Skeletal muscle tissue (tissue), 5 donors: ENCODE measurements at places on chromosomes 5 and 9. TPM values are rescaled to one million over a fixed set of nuclear protein-coding genes. Genes with fewer than 3 reads are reported as not detected.

CSF2 gene
- not detected for total RNA-seq

C1QTNF3 gene
- total RNA-seq, result 90.3 TPM

GPRIN1 gene
- 0.52 TPM for total RNA-seq

ZDHHC11 gene
- 1.0 TPM for total RNA-seq

OR1L6 gene
- total RNA-seq, result not detected

ANKRD34B gene
- under 0.01 TPM for total RNA-seq

GRIN3A gene
- 0.52 TPM for total RNA-seq
